ENCODE measurements at places on chromosomes 6 and 20.

DNA sequence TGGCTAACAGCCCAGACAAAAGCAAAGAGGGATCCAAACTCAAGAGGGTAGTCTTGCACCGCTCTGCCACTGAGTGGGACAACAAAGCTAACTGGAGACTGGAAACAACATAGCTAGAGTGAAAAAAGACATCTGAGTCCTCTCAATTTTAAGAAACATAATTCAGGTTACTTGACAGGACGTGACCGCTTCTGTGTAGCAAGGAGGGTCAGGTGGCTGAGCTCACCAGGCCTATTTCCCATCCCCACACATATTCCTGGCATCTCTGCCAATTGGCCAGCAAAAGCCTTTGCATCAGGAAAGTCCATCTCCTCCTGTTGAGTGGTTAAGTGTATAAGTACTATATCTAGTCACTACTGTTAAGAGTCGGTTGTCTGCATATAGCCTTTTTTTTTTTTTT, 25.3 kb upstream of the TBC1D20 start:
- no peak for DNase-seq

DNA sequence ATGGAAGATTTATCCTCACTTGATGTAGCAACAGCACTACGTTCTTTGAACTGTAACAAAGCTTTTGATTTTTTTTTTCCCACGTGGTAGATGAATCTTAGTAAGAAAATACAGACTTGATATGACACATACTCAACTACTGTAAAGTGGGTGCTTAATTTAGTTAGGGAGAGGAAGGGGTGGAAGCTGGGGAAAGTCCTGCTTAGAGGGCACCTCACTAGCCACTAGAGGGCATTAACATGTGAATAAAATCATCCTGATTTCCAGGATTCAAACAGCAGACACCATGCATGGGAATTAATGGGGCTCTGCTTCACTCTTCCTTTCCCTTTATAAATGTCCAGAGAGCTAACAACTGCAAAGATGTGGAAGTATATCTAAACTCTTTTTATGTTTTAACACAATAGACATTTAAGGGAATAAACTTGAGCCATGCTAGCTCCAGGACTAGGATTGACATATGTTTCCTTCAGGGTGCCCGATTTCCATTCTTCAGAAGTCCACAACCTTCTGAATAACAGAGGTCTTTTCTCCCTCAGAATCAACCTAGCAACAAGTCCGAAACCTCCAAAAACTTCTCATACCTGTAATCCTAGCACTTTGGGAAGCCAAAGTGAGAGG, 250.1 kb downstream of the ATXN1 start:
- no peak for DNase-seq

DNA sequence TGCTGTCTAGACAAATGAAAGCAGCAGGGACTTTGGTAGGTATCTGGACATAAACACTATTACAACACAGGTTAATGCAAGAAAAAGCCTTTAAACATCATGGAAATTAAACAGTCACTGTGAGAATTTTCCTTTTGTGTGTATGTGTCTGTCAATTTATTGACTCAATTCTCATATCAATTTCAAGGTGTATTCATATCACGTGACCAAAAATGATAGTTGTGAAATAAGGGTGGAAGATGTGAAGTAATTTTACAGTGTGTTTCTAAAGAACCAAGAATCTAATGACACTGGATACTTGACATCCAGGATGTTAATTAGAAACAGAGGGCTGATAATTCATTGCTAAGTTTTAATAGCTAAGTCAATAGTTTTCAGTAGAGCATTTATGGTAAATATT, 244.0 kb downstream of the TMEM242 start:
- DNase-seq, result no peak

- DNase-seq, result no peak
Measured at GRCh38 chr6:128251445-128252340, 268.7 kb downstream of the PTPRK start.

- peak; percentile 86 for DNase-seq
Measured at GRCh38 chr20:58892141-58892931, 39.8 kb downstream of the GNAS start.

GRCh38 chr6:79718509-79719247, 87.5 kb downstream of the SH3BGRL2 start:
- no peak for DNase-seq

DNA sequence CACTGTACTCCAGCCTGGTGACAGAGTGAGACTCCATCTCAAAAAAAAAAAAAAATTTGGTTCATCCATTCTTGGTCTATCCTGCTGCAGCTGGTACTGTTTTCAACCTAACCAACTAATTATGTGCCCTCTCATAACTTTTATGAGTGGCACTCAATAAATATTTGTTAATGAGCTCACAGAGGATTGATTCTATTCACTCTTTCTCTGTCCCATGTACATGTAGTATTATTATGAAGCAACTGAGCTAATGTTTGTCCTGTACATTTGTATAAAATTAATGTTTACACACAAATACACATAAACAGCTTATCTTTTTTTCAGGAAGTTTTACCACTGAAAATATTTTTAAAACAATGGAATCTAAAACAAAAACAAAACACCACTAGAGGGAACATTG, 10.1 kb downstream of the RIPOR2 start:
- no peak for DNase-seq

DNA sequence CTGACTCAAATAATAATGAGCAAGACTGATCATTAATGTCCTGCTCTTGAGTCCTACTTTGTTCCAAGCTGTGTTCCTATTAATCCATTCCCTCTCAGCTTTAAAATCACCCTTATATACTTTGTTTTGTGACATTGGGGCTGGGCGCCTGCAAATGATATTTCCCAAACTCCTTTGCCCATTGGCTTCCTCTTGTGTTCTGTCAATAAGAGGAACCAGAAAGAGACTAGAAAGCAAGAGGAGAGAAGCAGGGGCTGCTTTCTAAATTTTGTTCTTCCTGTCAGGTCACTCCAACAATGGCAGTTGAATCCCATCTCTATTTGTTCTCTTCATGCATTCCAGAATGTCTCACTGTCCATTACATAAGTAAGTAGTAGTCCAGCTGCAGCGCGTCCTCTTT, 21.6 kb upstream of the TRIM27 start:
- DNase-seq, result no peak

GRCh38 chr6:3614918-3615317, 136.6 kb downstream of the PXDC1 start:
- no peak for DNase-seq

GRCh38 chr6:161246725-161247124, 27.1 kb downstream of the AGPAT4 start:
- DNase-seq, result no peak

GRCh38 chr20:37336369-37337207, 9.4 kb upstream of the SRC start:
- DNase-seq, result peak; percentile 86

DNA sequence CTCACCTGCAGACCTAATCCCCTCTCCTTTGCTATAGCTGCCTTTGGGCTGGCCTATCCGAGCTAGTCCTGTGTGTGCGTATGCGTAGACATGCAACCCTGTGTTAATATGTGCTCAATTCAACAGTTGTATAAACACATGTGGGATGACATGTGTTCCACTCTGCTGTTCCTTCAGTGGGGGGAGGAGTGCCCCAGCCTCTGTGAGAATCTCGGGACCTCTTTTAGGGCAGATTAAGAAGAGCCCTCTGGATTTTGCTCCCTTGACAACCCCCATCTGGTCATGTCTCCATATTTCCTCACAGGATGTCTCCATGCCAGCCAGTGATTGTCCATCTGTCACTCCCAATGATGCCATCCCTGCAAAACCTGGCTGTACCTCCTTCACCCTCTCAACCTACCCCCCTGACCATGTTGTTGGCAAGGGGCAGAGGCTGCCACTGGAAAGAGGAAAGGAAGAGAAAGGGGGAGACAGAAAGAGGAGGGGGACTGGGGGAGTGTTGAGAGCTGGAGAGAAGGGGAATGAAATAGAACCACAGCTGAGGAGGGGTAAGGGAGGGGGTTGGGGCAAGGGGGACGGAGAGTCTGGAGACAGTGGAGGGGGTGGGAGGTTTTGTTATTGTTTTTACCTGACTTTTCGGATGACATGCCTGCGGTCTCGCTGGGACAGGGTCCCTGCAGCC, 417 bp downstream of the PRRT1 start:
- DNase-seq, result no peak

- DNase-seq, result no peak
Measured at GRCh38 chr20:16624106-16624505, 50.9 kb upstream of the KIF16B start.

- no peak for DNase-seq
Measured at GRCh38 chr6:159440349-159440748, 252.7 kb downstream of the SOD2 start.

DNA sequence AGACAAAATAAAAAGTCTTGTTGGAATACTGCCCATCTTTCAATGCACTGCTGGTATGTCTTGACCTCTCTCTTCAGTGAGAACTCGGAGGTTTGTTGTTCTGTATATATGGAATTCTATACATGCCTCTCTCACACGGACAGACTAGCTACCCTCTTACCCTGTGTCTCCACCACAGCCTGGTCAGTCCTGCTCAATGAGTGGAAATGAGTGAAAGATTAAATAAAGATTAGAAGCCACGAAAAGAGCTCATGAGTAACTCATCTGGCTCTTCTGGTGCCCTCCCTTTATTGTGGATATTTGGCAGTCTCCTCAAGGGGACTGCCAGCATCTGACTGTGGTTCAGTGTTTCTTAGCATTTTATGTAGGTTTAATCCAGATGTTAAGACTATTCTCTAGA, 262.8 kb upstream of the MAP3K7 start:
- no peak for DNase-seq

GRCh38 chr6:89984926-89985750, 90.9 kb downstream of the GJA10 start:
- no peak for DNase-seq

GRCh38 chr6:45661661-45662060, 283.9 kb upstream of the SUPT3H start:
- no peak for DNase-seq

GRCh38 chr20:11140359-11140758, 466.6 kb upstream of the JAG1 start:
- no peak for DNase-seq

DNA sequence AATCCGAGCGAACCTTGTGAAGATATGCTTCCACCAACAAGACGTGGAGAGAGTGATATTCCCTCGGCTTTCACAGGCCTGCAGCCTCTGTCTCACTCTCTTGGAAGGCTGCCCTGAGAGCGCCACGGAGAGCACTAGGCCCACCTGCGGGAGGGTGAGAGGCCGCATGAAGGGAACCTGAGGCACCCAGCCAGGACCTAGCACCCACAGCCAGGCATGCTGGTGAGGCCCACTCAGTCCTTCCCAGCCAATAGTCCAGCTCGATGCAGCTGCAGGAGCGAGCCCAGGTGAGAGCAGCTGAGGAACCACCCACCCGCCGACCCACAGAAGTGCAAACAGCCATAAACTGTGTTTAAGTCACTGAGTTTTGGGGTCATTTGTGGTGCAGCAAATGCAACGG, 227.2 kb downstream of the QKI start:
- DNase-seq, result no peak

GRCh38 chr6:71034563-71035345, 77.9 kb upstream of the B3GAT2 start:
- no peak for DNase-seq

GRCh38 chr20:15851576-15852215, 721.6 kb downstream of the KIF16B start:
- no peak for DNase-seq

DNA sequence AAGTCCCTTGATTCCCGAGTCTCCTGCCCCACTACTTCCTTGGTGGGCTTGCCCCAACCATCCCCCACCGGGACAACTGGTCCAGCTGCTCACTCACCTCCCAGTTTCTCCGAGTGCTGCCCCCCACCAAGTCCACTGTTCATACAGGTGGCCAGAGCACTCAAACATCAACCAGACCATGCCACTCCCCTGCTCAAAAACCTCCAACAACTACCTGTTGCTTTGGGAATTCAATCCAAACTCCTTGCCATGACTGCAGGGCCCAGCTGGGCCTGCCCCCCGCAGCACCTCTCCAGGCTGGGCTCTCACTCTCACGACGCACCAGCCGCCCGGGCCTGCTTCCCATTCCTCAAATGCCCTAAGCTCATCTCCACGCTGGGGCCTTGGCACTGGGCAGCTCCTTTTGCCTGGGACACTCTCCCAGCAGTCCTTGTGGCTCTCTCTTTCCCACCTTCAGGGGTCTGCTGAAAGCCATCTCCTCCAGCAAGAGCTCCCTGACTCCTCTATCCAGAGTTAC, 97.5 kb downstream of the NFATC2 start:
- DNase-seq, result no peak

DNA sequence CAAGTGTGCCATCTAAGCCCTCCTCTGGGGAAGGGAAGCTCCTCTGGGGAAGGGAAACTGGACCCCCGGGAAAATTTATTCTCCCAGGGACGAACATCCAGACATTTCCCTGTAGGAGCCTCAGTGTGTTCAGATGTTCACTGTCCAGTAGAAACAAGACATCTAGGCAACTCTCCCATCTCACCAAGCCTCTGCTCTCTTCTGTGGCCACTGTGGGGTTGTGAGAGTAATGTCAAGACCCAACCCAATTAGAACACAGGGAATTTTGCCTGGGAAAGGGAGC, 3.6 kb upstream of the PTGIS start:
- DNase-seq, result no peak

DNA sequence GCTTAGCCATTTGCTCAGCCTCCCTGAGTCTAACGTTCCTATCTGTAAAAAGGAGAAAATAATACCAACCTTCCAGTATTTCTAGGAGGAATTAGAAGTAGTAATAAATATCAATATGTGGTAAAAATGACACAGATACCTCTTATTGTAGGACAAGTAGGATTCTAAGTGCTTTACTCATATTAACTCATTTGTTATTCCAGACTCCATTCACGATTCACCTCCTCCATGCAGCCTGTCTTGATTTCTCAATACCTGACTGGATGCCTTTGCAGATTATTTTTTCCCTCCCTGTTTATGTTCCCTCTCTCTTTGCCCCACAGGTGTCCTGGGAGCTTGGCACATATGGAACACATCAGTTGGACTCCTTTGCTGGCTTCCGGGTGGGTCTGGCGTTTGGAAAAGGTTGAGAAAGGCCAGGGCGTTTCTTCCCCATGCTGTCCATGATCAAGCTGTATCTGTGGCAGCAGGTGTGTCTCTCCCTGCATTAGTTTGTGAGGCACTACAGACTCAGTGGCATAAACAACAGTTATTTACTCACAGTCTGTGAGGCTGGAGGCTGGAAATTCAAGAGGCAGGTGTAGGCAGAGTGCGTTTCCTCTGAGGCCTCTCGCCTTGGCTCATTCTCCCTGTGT, 10.7 kb upstream of the DUSP22 start:
- DNase-seq, result no peak

DNA sequence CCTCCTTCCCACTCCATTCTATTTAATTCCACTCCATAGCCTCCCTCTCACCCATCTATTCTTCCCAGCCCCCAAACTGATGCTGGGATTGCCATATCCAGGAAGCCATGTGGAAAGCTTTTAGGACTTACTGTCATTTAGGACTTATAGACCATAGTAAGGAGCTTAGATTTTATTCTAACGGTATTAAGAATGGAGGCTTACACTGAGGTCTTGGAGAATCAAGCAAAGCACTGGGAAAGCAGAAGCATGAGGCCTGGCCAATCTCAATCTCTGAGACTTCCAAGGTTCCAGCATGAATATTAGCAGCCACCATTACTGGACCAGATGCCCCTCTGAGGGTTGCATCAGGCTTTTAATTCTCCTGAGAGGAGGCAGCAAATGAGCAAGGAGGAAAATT, 1.4 kb downstream of the CST9 start:
- DNase-seq, result no peak

All from GM13977 (cell line).